ENCODE measurements at places on chromosomes 4 and X.
A peak's percentile ranks its signal among the peaks of the same experiment; 100 is the strongest.

DNA sequence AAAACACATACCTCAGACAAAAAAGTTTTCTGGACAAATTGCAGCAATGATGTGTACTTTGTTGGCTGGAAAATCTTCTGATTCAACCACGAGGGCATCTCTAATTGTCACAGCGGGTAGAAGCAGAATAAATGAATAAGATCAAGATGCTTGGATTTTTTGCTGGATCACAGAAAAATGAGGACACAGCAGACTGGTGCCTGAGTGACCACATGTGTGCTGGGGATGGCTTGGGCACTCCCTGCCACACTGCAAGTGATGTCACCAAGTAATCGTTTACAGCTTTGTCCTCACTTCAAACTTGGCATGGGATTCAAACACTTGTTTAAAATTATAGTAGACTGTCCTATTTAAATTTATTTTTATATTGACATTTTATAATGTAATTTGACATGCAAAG lies 557.0 kb downstream of the SPRY1 start:
- no peak for DNase-seq

DNA sequence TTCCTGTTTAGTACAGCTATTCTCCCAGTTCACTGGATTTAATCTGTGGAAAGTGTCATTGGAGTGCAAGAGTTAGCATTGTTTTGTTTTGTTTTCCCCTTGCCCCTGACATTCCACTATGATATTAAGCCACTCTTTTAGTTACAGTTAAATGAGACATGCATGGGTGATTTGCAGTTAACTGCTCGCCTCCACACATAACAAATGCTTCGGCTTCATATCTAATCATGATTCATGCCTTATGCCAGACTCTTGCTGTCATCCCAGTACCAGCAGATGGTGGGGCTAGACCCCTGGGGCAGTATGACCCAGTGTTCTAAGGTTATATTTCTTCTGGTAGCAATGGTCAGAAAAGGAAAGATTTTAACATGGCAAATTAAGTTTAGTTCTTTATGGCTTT lies 80.1 kb downstream of the RAP1GDS1 start:
- DNase-seq = peak; percentile 70

- DNase-seq = no peak
These were observed 433.4 kb downstream of the PDGFC start for GRCh38 chr4:156538210-156538609.

- peak; percentile 23 for DNase-seq
These were observed 333.9 kb upstream of the FSTL5 start for GRCh38 chr4:162497564-162498167.

- no peak for DNase-seq
These were observed 106.5 kb downstream of the NHSL2 start for GRCh38 chrX:72016881-72017783.

DNA sequence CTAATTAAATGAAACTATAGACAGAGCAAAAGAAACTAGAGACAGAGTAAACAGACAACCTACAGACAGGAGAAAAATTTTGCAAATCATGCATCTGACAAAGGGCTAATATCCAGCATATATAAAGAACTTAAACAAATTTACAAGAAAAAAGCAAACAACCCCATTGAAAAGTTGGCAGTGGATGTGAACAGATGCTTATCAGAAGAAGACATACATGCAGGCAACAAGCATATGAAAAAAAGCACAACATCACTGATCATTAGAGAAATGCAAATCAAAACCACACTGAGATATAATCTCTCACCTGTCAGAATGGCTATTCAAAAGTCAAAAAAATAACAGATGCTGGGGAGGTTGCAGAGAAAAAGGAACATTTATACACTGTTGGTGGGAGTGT lies 14.8 kb downstream of the ZNF280C start:
- no peak for DNase-seq

DNA sequence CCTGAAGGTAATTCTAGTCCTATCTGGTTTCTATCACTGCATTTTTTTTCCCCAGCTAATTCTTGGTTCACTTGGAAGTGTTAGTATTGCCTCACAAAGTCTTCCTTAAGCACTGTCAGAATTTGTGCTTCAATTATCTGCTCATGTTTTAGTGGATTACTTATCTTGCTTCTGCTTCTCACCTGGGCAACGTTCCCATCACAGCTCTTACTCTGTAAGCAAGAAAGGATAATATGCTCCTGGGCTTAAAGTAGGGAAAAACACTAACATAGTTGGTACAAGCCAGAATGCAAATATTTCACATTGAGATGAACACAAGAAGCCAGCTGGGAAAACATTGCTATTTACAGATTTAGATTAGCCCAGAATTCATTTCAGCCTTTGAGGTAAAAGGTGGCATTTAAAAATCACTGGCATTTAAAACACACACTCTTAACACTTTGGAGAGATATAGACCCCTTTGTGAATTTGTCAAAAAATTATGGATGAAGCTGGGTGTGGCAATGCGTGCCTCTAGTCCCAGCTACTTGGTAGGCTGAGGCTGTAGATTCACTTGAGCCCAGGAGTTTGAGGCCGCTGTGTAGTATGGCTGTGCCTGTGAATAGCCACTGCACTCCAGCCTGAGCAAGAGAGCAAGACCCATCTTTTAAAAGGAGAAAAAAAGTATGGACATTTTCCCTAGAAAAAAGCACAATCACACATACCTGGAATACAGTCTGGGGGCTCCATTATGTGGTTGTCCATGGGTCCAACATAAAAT lies 6.6 kb upstream of the PTPN13 start:
- DNase-seq = no peak

GRCh38 chrX:16966752-16967448 lies 20.4 kb downstream of the REPS2 start:
- DNase-seq = no peak

- DNase-seq = no peak
These were observed 19.4 kb downstream of the SORBS2 start for GRCh38 chr4:185792384-185793115.

GRCh38 chrX:31608638-31609037 lies 536.8 kb upstream of the FTHL17 start:
- no peak for DNase-seq

DNA sequence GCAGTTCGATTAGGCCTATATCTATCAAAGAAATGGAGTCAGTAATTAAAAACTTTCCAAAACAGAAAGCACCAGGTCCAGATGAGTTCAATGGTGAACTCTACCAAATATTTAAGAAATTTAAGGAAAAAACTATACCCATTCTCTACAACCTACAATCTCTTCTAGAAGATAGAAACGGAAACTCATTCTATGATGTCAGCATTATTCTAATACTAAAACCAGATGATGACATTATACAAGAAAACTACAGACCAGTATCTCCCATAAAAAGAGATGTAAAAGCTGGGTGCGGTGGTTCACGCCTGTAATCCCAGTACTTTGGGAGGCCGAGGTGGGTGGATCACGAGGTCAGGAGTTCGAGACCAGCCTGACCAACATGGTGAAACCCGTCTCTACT lies 29.5 kb upstream of the BDH2 start:
- DNase-seq = no peak

GRCh38 chr4:43379016-43379415 lies 486.5 kb downstream of the GRXCR1 start:
- DNase-seq = peak; percentile 66

GRCh38 chr4:101710806-101711205 lies 79.7 kb upstream of the BANK1 start:
- DNase-seq = peak; percentile 45

DNA sequence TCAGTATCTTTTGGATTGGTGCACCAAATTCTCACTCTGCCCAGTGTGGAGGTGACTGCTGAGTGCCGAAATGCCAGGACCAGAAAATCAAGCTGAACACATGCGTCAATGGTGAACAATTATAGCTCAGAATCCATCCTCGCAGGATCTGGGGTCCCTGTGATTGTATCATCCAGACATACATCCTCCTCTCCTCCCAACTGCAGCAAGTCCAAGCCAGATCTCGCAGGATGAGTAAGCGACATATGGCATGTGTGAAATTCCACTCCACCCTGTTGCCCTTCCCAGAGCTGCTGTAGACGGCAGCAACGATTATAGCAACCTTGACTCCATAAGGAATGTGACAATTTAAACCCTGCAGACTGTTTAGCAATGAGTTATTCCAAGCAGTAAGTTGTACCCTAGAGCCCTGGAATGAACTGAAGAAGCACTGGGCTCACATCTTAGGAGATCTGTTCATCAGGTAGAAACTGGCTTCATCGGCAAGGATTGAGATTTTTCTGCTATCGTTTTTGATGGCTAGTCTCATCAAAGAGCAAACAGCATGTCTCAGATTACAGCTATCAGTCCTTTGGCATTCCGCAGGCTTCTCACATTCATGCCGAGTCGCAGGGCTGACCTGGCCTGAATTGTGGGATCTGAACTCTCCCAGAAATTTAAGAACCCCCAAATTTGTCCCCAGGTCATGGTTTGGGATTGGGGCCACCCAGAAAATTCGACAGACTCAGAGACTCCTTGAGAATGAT lies 35.5 kb upstream of the SORBS2 start:
- peak; percentile 76 for DNase-seq

- DNase-seq = no peak
These were observed 93.9 kb upstream of the GPM6A start for GRCh38 chr4:175905925-175906324.

GRCh38 chr4:138773321-138773720 lies 242.3 kb upstream of the NOCT start:
- no peak for DNase-seq

DNA sequence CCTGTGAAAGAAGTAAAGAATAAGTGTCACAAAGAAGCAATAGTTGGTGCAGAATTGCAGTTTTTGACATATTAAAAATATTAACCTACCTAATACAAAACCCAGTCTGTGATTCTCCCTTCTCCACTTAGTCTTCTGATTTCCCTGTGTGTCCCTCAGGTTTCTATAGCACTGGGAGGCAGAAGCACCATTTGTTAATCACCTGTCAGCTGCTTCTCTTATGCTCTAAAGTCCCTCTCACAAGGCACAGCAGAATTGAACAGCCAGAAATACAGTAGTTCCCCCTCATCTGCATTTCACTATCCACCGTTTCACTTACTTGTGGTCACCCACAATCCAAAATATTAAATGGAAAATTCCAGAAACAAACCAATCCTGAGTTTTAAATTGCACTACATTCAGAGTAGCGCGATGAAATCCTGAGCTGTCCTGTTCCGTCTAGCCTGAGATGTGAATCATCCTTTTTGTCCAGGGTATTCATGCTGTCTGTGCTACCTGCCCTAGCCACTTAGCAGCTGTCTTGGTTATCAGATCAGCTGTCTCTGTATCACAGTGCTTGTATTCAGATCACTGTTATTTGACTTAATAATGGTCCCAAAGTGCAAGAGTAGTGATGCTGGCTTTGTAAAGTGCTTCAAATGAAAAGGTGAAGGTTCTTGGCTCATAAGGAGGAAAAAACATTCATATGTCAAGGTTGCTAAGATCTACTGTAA lies 984.1 kb upstream of the GRID2 start:
- DNase-seq = no peak

DNA sequence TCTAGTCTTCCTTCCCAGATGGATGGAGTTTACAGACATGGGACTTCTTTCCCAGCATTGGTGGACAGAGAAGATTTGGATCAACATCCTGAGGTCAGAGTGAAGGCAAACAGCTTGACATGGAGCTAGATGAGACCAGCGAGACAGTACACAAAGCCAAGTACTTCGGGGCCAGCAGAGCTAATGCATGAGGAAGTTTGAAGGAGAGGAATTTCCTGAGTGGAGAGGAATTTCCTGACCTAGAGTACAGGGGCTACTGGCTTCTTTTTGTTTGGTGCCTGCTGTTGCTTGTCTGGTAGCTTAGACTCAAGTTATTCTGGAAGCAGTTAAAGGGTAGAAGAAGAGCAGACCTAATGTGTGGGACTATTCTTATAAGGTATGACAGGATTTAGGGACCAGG lies 69.1 kb upstream of the EOLA2 start:
- no peak for DNase-seq

GRCh38 chrX:120514236-120514635 lies 45.1 kb upstream of the LAMP2 start:
- DNase-seq = no peak

DNA sequence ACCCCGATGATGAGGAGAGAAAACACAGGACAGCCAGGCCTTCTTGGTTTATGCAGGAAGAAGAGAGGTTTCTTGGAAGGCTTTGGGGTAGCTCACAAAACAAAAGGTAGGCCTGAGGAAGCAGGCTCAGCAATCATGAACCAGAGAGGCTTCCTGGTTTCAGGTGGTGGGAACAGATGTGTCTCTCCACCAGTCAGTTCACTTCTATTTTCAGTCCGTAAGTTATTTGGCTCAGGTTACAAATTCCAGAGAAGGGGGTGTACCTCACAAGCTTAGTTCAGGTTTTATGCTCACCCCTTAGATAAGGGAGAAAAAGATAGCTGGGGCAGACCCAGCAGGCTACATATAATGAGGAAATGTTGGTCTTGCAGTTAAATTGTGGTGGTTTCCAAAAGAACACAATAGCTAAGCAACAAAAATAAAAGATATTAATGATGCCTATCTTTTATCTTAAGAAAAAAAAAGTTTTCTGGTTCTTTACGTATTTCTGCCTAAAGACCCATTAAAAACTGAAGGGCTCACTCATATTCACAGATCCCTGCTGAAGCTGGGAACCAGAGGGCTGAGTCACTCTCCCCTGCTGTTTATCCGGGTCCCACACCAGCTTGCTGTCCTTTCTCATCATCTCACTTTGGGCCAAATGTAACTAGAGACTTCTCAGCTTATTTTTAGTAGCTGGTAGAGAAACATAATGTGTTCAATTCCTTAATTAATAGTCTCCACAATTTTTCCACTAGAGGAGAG lies 177.0 kb downstream of the CAMK2D start:
- no peak for DNase-seq

DNA sequence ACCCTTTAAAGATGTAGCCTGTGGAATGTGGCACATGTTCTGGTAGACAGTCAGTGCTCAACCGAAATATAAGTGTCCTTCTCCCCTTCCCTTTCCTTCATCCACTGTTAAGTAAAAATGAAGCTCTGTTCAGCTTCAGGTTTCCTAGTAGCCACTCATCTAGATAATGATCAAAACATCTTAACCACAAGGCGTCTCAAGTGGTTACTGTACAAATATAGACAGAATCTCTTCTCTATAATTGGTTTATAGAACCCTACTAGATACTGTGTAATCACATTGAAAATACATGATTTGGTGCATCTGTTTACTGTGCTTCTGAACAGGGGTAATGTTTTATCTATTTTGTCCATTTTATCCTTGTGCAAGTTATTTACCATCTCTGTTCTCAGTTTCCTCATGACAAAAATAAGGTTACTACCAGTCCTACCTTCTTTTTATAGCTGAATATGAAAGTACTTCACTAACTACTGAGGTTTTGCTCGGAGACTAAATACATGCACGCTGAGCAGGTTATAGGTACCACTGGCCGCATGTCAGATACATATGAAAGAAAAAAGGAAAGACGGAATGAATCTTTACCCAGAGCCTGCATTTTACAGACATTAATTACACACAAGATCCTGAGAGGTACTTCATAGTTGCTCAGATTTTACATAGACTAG lies 20.3 kb upstream of the SLC25A4 start:
- DNase-seq = no peak

DNA sequence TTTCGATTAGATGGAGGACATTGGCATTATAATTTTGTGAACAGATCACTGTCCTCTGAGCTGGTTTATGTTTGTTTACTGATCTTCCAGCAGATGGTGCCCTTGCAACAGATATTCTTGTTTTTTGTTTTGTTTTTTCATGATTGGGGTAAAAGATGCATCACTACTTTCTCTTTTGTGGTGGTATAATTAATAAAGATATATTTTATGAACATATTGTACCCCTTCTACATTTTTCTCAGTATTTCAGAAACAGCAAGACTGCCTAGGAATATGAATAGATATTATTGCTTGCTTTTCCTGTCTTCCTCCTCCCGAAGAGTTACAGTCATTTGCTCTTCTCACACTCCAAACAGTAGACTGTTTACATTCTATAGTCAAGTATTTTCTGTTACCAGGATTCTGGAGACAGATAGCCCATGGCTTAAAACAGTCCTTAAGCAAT lies 905.2 kb downstream of the TRAM1L1 start:
- DNase-seq = peak; percentile 46

- no peak for DNase-seq
These were observed 40.3 kb downstream of the DMD start for GRCh38 chrX:33171041-33171440.
